ENCODE measurements at places on chromosomes 6 and 20.

- no peak for DNase-seq
Observed at GRCh38 chr20:43731927-43732326, 5.1 kb upstream of the GTSF1L start.

GRCh38 chr6:11729076-11729475 is 49.5 kb downstream of the ADTRP start:
- no peak for DNase-seq

GRCh38 chr20:49676581-49677291 is 36.9 kb downstream of the B4GALT5 start:
- no peak for DNase-seq

DNA sequence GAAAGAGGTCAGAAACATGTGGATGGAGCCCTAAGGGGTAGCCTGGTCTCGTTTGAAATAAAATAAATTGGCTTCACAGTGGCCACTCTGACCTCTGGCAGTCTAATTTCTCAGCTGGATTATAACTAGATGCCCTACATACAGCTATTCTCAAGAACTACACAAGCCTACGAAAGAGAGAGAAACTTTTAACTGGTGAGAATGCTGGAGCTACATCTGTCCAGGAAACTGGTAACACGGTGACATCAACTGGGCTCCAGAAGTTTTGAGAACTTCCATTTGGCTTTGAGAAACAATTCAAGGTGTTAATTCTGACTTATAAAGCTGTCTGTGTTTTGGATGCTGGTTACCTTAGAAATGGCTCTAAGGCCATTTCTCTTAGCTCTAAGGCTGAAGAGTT is 187.3 kb upstream of the TENT5A start:
- no peak for DNase-seq

DNA sequence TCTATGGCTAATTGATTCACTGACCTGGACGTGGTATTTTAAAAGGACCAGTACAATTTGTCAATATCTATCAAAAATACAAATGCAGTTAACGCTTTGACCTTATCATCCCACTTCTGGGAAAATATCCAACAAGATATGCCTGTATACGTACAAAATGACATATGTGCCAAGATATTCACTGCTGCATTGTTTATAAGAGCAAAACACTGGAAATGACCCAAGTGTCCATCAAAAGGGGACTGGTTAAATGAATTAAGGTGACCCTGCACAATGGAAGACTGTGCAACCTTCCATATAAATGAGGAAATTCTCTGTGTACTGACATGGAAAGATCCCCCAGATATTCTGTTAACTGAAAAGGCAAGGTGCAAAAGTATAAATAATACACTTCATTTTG is 13.9 kb downstream of the TRAM2 start:
- no peak for DNase-seq

- peak; percentile 48 for DNase-seq
Observed at GRCh38 chr6:11653028-11653583, 115.6 kb downstream of the TMEM170B start.

DNA sequence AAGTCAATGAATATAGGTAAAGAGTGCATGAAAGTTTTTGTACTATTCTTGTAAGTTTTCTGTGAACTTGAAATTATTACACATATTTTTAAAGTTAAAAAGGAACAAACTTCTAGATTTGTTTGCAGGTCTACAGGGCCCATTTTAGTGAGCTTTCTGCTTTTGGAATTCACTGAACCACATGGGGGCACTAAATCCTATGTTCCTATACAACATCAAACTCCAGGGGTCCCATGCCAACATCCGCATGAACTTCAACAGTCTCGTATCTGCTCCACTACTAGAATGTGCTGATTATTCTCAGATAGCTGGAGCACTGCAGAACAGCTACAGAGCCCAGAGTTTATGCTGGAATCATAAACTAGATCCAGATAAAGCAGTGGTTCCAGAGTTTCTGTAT is 347.9 kb upstream of the SPTLC3 start:
- no peak for DNase-seq

DNA sequence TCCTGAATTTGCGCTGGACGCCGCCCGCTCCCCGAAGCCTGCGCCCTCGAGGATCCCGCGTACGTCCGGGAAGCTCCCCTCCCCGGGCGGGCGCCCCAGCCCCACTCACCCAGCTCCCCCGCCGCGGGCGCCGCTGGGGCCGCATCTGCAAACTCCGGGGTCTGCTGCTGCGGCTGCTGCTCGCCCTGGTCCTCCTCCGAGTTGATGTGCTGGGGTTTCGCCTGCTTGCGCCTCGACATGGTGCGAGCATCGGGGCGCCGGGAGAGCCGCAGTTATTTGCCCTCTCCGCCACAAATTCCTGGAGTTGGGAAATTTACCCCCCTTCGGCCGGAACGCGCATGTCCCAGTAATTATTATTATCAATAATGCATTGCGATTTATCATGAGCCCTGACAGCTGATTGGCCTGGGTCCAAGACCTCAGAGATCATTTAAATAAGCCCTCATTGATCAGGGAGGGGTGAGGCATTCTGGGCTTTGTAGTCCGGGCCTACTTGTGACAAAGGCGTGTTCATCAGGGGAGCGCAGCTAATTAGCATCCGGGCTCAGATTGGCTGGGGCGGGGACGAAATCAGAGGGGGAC is at the start of gene SALL4:
SALL4 (minus strand) TSS at position 352 of the 582 bp plus-strand sequence; CDS start at position 239, 113 bp downstream.
- no peak for DNase-seq

GRCh38 chr6:150934380-150934779 is 68.9 kb downstream of the MTHFD1L start:
- DNase-seq: no peak

GRCh38 chr6:119829006-119829405 is 479.4 kb upstream of the MAN1A1 start:
- no peak for DNase-seq

DNA sequence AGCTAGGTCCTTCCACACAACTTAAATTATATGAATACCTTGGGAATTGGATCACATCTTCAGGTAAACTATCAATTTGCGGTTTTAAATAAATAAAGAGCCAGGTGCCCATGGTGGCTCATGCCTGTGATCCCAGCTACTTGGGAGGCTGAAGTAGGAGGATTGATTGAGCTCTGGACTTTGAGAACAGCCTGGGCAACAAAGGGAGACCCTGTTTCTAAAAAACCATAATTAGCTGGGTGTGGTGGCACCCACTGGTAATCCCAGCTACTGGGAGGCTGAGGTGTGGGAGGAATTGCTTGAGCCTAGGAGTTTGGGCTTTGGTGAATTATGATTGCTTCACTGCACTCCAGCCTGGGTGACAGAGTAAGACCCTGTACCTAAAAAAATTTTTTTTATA is 3.4 kb downstream of the GMNN start:
- DNase-seq: no peak

GRCh38 chr6:158793432-158793831 is 25.7 kb downstream of the EZR start:
- no peak for DNase-seq

GRCh38 chr6:96704713-96705112 is 132.6 kb downstream of the GPR63 start:
- DNase-seq: no peak

DNA sequence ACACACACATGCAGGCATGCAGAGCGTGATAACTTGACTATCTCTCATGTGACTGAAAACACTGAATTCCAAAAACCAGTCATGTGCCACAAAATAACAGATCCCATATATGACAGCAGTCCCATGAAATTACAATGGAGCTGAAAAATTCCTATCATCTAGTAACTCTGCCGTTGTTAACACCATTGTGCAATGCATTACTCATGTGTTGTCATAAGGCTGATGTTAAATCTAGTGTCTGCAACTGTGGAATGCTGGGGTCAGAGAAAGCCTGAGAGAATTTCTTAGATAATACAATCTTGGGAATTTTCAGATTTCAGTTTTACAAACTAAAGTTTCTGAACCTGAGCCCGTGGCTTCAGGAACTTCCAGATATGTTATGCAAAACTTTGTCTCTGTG is 70.2 kb downstream of the LYRM4 start:
- DNase-seq: peak; percentile 41

DNA sequence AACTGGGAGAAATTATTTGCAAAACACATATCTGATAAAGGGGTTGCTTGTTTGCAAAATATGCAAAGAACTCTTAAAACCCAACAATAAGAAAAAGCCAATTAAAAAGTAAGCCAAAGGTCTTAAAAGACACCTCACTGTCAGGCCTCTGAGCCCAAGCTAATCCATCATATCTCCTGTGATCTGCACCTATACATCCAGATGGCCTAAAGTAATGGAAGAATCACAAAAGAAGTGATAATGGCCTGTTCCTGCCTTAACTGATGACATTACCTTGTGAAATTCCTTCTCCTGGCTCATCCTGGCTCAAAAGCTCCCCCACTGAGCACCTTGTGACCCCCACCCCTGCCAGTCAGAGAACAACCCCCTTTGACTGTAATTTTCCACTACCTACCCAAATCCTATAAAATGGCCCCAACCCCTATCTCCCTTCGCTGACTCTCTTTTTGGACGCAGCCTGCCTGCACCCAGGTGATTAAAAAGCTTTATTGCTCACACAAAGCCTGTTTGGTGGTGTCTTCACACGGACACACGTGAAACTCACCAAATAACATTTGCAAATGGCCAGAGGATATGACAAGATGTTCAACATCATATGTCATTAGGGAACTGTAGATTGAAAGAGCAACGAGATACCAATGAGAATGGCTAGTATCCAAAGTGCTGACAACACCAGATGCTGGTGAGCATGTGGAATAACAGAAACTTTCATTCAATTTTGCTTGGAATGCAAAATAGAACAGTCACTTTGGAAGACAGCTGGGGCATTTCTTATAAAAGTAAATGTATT is 565.0 kb upstream of the ADGRB3 start:
- DNase-seq: no peak

DNA sequence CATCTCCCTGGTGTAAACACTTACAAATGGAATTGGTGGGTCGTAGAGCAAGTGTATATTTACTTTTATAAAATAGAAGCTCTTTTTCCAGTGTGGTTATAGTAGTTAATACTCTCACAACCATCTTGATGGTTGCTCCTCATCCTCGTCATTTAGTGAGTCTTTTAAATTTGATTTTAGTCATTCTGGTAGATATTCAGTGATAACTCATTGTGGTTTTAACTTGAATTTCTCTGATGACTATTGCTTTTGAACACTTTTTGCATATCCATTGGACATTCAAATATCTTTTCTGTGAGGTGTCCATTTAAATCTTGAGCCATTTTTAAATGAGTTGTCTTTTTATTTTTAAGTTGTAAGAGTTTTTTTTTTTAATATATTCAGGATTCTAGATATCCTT is 189.2 kb upstream of the PHACTR1 start:
- no peak for DNase-seq

- DNase-seq: no peak
Observed at GRCh38 chr20:37294262-37294981, 5.0 kb downstream of the MANBAL start.

DNA sequence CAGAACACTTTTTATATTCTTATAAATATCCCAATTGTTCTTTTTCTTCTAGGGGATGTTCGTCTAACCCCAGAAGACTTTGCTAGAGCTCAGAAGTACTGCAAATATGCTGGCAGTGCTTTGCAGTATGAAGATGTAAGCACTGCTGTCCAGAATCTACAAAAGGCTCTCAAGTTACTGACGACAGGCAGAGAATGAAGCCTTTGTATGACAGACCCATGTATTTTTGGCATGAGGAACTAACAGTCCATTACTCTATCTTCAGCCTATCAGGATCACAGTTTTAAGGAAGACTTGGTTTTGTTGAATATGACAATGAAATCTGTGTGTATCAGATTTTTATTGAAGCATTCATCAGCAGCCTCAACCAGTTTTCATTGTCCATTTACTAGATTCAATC is 71.4 kb downstream of the VTA1 start:
- DNase-seq: no peak

DNA sequence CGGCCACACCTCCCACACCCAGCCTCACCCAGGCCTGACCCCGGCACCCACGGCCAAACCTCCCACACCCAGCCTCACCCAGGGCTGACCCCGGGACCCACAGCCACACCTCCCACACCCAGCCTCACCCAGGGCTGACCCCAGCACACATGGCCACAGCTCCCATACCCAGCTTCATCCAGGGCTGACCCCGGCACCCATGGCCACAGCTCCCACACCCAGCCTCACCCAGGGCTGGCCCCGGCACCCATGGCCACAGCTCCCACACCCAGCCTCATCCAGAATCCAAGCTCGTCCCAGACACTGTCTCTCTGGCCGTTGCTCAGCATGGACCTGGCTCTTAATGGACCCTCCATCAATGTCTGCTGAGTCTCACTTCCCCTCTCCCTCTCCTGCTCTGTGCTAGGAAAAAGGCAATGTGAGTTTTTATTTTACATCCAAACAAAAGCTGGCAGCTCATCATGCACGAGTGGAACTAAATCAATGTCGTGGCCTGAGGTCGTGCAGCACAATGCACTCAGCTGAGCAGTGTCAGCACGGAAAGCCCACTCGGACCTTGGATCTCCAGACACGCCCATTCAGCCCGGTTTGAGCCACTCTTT is 36.1 kb downstream of the NINL start:
- no peak for DNase-seq

DNA sequence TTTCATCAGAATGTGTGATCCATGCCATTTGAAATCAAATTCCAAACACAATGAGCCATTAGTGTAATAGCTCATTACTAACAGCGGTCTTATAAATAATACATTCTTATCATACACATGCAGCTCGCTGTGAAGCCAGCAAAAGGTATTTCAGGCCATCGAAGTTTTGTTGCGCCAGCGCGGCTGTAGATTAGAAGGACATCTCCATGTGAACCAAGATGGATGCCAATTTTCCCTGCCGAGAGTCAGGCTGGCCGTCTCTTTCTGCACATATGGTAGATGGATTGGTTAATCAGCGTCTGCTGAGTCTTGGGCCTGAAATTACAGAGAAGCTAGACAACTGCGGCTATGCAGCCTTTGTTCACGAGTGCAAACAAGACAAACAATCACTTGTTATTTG is 44.1 kb downstream of the CFAP61 start:
- no peak for DNase-seq

DNA sequence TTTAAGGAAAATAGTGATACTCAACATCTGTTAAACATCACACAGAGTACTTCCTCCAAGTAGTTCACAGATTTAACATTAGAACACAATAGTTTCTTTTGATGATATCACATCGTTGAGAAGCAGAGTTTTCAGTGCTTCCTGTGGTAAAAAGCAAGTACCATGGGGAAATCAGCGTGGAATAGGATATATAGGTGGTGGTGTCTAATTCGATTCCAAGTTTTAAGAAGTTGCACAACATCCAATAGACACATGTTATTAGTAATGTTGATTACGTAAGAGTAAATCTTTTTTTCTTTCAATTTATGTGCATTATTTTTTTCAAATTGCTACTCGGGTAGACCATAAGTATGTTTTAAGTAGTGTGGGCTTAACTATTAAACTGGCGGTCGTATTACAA is 360.7 kb downstream of the NKAIN2 start:
- DNase-seq: no peak

DNA sequence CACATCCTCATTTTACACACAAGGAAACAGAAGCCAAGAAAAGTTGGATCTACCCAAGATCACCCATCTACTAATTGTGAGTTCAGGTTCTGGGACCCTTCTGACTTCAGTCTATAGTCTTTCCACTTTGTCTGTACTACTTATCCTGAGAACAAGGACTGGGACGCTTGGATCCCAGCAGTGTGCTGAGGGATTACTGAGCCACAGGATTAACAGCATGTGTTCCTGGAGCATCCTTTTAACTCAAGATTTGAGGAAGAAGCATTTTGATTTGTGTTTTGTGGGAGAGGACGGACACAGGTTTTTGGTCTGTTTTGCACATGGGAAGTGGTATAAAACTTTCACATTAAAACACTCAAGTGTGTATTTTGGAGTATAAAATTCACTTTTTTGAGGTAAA is 4.4 kb downstream of the ENPP4 start:
- DNase-seq: no peak

Data from brain pericyte (primary cell).